Chondrocyte (in vitro differentiated cells): ENCODE measurements at places on chromosomes 13 and 19.

DNA sequence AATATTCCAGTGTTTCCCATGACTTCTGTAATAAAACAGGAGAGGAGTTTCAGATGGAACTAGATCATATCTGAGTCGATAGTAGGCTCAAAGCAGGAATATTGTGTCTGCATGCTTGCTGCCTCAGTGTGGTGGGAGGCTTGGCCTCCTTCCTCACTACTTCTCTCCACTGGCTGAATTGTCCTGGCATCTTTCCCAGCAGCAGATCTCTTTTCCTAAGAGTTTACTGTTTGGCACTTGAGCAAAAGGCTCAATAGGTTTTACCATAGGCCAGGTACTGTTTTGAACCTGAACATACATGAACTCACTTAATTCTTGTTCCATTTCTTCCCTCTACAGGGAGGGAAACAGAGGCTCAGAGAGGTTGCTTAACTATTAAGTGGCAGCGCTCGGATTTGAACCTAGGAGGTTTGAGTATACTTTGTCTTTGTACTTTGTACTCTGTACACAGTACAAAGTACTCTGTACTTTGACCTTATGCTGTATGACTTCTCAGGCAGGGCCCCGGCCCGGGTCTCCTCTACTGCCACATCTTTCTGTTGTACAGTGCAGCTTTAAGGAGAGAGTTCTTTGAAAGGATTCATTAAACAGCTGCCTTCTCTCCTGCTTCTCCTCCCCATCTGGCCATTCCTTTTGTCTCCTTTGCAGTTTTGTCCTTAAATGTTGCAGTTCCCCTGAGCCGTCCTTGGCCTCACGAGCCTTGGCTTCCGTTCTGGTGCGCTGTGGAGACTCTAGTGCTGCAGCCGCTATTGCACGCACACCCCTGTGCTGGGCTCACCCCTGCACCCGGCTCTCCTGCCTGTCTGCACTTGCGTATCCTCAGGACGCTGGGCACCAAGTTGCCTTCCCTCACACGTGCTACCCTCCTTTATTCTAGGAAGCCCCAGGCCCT lies 8.1 kb downstream of the B3GLCT start:
- no peak for DNase-seq

- no peak for DNase-seq
Measured at GRCh38 chr19:2426611-2427428, 566 bp downstream of the TIMM13 start.

GRCh38 chr19:43763473-43763939 lies 8.7 kb upstream of the SMG9 start:
- no peak for DNase-seq

GRCh38 chr13:69288026-69288425 lies 819.6 kb upstream of the ATXN8OS start:
- DNase-seq: no peak

GRCh38 chr13:77620138-77620537 lies 77.3 kb upstream of the SLAIN1 start:
- no peak for DNase-seq

DNA sequence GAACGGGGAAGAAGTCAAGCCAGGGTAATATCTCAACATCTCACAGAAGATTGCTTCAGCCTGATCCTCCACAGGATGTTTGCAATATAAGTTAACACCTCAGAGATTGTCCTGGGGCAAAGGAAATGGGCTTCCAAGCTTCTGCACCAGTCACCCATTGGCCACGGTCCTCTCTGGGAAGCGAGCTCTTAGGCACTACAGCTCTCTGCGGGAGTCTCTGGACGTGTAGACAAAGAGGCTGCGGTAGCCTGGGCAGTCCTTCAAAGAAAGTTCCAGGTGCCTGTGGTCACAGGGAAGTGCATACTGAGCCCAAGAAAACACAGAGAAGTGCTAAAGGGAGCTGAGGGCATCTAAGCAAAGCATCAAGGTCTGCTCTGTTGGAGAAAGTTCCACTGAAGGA lies 805.7 kb downstream of the DIAPH3 start:
- DNase-seq: no peak

- DNase-seq: no peak
Measured at GRCh38 chr13:67175836-67176459, 54.2 kb downstream of the PCDH9 start.

- DNase-seq: peak; percentile 79
Measured at GRCh38 chr19:55660991-55661390, 6.2 kb downstream of the U2AF2 start.

DNA sequence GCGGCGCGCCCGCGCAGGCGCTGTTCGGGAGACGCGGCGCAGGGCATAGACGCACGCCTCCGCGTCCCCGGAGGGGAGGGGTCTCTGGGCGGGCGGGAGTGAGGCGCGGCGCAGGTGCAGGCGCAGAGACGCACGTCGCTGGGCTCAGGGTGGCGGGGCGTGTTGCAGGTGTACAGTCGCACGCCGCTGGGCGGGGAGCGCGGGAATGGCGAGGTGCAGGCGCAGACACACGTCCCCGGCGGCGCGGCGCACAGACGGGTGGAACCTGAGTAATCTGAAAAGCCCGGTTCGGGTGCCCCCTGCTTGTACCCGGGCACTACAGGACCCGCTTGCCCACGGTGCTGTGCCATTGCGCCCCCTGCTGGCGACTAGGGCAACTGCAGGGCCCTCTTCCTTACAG lies 44.7 kb downstream of the PLPP2 start:
- DNase-seq: peak; percentile 86

DNA sequence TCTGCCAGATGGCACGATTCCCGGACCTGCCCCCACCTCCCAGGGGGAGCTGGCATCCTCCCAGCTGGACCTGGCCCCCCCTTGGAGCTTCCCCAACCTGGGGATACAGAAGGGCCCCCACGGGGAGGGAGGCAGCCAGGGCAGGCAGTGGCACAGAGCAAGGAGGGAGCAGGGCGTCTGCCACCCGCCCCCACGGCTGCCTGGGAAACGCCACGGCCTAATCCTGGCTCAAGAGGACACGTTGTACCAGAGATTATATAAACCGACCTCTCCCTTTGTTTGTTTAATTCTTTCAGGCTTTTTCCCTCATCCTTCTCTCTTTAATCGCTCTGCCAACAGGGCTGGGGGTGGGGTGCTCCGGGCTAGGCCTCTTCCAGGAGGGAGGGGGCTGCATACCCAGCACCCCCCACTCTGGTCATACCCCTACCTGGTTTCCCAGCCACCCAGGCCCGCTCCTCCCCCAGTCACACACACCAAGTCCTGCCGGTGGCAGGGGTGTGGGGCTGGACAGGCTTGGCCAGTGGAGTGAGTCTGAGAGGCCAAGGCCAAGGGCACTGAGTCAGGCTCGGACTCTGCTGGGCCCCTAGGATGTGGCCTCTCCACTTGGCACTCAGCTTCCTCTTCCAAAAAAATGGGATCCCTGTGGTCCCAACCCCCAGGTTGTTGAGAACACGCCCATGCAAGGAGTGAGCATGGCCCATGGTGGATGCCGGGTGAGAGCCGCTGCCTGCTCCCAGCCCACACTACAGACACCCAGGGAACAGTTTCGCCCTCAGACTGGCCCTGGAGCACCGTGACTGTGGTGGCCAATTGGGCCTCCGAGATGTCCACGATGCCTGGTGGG lies 29.5 kb upstream of the NFIC start:
- DNase-seq: no peak

DNA sequence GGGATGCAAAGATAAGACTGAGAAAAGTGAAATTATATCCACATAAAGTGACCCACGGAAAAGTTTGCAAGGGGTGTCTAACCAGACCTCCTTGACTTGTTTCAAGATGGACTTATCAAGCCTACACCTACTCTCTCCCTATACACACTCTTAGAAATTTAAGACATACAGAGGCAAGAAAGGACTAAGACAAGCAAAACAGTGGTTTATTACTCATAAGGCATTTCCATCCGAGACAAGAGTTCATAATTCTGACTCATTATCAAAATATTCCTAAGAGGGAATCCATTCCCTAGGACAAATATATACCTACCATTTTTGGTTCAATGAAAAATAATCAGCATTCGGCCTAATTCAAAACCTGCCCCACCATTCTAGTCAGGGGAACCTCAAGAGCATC lies 232.6 kb upstream of the GPC6 start:
- no peak for DNase-seq

- DNase-seq: no peak
Measured at GRCh38 chr13:110816500-110816899, 98.4 kb downstream of the ANKRD10 start.

- no peak for DNase-seq
Measured at GRCh38 chr13:42040730-42041010, 7.8 kb upstream of the DGKH start.

DNA sequence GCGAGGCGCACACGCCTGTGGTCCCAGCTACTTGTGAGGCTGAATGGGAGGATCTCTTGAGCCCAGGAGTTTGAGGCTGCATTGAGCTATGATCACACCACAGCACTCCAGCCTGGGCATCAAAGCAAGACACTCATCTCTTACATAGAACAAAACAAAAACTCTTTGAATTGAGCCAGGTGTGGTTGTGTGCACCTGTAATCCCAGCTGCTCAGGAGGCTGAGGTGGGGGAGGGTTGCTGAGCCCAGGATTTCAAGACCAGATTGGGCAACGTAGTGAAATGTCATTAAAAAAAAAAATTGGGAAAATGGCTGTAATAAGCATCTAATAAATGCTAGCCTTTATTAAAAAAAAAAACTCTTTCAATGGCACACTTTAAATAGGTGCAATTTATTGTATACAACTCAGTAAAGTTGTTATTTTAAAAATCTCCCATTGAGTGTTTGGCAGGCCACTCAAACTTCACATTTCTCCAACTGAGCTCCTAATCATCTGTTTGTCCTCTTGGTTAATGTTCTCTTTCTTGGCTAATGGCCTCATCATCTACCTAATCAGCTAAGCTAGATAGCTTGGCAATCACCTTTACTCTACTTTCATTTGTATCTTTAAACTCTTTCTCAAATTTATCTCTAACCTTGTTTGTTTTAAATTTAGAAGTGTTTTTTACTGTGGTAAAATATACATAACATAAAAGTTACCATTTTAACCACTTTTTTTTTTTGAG lies 28.1 kb upstream of the HMGB1 start:
- no peak for DNase-seq

DNA sequence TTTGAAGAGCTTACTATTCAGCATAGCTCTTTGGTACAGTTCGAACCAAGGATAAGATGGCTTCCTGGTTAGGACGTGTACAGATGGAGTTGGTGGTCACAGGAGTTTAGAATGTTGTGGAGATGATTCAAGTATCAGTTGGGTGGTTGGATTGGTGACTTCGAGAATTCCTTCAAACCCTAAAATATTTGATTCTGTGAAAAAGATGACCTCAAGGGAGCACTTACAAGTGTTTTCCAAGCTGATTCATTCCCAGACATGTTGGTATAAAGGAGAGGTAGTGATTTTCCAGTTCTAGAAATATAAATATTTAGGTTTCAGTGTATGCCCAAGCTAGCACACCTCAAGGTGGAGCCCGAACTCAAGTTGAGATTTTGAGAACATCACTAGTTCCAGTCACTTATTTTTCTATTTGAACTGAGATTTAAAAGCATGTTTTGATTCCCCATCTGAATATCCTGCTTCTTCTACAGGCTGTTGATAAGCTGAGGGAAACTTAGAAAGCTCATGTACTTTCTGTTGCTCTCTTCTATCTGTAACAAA lies 306.1 kb downstream of the DCT start:
- DNase-seq: no peak

GRCh38 chr13:80237646-80238045 lies 103.3 kb downstream of the SPRY2 start:
- DNase-seq: no peak

GRCh38 chr19:28196961-28197360 lies 1016.0 kb downstream of the UQCRFS1 start:
- DNase-seq: no peak

DNA sequence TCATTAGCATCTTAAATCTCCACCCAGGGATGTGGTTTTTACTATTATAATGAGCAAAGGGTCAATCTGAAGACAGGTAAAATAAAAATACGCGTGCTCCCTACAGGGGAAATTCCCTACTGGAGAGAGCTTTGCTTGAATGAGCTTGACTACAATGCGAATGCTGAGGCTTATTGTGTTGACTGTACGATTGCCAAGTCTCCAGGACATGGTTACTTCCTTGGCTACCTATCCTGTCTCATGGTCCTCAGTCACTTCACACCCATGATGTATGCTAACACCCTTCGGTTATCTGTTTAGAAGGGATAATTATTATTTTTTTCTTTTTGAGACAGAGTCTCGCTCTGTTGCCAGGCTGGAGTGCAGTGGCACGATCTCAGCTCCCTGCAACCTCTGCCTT lies 61.7 kb downstream of the ZNF627 start:
- no peak for DNase-seq

- DNase-seq: no peak
Measured at GRCh38 chr13:50779443-50780200, 63.9 kb downstream of the DLEU7 start.

DNA sequence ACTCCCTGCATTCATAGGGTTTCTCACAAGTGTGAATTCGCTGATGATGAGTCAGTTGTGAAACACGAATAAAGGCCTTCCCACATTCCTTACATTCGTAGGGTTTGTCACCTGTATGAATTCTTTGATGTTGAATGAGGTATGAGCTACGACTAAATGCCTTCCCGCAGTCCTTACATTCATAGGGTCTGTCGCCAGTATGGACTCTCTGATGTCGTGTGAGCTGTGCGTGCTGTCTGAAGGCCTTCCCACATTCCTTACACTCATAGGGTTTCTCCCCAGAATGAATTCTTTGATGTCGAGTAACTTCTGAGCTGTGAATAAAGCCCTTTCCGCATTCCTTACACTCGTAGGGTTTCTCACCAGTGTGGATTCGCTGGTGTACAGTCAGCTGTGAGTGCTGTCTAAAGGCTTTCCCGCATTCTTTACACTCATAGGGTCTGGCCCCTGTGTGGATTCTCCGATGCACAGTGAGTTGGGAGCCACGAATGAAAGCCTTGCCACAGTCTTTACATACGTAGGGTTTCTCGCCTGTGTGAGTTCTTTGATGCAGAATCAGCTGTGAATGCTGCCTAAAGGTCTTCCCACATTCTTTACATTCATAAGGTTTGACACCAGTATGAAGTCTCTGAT lies 30.5 kb upstream of the COX7A1 start:
- DNase-seq: no peak

DNA sequence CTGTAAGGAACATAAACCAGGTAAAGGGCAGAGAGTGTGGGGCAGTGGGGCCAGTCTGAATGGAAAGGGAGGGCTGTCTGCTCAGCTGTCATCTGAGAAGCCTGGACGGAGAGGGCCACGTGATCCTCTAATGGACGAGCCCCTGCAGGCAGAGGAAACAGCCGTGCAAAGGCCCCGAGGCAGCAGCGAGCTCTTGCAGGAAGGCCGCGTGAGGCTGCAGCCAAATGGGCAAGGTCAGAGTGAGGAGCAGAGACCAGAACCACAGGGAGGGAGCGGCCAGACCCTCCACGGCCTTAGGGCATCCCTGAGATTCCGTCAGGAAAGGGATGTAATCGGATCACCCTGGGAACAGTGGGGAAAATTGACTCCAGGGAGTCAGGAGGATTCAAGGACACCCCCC lies 4.4 kb downstream of the LILRB4 start:
- no peak for DNase-seq

DNA sequence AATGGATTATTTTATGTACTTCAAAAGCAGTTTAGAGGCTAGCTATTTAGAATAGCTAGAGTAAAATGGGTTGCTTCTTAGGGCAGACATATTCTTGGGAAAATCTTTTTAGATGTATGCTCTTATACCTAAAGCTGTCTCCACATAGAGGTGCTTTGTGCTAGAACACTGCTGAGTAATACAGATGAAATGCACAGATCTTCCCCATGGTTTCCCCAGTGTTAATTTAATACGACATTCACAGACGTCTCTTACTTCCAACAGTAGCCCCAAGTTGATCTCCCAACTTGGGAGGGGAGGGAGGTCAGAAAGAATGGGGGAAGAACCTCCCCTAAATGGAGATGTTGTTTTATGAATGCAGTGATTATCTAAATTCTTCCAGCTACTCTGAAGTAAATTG lies 16.9 kb downstream of the NALCN start:
- no peak for DNase-seq

- DNase-seq: no peak
Measured at GRCh38 chr13:47548294-47548840, 452.7 kb downstream of the SUCLA2 start.
